ENCODE measurements at places on chromosomes 6 and 20.

DNA sequence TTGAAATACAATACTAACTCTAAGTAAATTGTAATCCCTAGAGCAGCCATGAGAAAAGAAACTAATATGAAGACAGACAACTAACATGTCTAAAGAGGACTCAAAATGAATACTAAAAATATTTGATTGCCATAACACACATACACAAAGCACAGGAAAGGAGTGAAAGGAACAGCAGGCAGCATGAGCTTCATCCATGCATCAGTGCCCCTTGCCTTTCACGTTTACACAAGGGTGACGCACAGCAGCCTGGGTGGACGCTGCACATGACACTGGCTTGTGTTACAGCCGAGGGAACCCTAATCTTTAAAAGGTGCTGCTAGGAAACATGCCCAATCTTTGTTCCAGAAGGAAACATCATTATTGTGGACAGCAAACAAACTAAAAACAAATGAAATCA is 123.5 kb downstream of the MAN1A1 start:
- no peak for DNase-seq

GRCh38 chr6:90302320-90302719 is 5.7 kb upstream of the BACH2 start:
- DNase-seq: no peak

DNA sequence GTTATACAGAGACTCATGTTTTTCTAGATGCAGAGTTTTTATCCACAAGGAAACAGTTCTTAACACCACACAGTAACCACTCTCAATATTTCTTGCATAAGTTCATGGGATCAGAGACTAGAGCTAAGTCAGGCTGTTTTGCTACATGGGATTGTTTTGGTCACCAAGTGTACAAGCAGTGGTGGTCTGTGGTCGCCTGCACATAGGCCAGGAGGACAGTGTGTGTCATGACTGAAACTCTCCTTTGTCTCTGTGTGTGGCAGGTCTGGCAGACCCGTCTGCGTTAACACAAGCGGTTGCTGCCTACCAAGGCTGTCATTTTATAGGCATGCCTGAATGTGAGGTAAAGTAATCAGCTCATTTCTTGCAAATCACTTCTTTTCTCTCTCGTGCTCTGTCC is 18.9 kb downstream of the WRNIP1 start:
- no peak for DNase-seq

DNA sequence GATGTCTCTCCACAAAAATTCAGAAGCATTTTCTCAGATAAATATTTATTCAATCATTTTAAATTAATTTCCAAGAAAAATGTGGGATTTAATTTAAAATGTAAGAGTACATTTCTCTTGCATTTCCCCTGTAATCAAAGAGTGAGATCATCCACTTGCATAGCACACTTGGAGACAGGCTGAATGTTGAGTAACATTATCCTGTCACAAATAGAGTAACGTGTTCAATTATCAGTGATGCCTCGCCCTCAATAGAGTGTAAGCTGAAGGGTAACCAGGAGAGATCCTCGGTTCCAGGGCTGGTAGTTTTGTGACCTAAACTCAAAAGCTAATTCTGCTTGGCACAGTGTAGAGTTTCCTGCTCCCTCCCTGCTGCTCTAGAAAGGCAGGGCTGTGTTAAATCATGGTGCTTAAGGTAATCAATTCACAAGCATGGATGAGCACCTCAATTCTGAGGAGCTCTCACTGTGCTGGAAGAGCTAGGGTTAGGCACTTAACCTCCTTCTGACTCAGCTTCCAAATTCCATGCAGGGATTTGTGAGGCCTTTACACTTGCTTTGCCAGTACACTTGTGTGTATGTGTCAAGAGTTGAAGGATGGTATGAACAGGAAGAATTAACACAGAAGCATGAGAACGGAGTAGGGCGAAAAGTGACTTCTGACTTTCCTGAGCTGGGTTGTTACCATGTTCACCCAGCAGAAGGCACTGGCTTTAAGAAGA is 56.6 kb downstream of the MMUT start:
- no peak for DNase-seq

- no peak for DNase-seq
These were observed 73.7 kb downstream of the PRND start for GRCh38 chr20:4795394-4795793.

Data from left hindlimb (tissue), 1 donor.